ENCODE measurements at places on chromosomes 3 and 15.

GRCh38 chr3:187986514-187986934 lies 167.4 kb upstream of the LPP start:
- DNase-seq, result no peak

DNA sequence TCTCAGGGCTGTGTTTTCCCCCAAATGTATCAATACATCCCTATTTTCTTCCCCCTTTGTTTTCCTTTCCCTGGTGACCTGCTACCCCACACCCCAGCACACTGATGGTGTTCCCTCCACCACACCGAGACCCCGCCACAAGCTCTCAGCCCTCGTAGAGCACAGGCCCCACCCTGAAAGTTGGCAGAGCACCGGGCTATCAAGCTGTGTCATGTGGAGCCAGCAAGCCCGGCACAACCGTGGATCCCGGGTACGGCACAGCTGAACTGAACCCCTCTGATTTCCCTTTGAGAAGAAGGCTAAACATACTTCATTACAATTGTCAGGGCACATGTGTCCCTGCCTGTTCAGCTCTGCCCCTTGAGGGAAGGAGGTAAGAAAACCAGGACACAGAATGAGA lies 69.9 kb downstream of the LRIG1 start:
- no peak for DNase-seq

GRCh38 chr15:91302588-91303439 lies 202.8 kb downstream of the SV2B start:
- DNase-seq, result no peak

DNA sequence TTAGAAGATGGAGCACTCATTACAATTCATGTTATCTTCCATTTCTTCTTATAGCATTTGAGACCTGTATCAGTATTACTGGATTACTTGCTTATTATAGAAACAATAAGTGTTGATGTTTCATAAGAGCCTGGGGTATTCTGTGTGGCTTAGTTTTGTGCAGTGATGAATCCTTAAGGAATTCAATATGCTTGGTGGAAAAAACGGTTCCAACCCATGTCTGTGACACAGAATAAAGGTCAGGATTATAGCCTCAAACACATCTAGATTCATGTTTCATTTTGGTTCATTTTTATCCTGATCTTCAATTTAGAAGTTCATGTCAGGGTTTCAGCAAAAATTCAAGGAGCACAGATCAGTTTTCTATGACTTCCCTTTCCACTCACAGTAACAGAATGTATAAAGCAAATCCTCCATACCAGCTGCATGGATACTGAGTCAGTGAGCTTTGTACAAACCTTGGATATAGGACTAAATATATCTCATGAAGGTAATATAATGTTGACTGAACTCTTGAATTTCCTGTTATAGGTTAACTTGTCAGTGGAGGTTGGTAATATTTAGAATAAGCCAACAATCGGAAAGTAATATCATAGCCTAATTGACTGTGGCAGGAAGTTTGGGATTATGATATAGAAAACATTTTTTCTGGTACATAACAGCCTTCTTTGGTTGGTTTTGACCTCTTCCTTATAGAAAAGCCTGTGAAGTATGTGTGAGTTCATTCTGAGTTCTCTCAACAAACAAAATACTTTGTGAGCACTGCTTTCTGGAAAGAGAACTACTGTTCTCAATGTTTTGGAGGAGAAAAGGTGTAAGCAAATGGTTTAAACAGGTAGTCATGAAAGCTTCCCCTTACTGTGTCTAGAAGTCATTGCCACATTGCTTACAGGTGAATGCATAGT lies 218.2 kb upstream of the TPM1 start:
- DNase-seq, result no peak

DNA sequence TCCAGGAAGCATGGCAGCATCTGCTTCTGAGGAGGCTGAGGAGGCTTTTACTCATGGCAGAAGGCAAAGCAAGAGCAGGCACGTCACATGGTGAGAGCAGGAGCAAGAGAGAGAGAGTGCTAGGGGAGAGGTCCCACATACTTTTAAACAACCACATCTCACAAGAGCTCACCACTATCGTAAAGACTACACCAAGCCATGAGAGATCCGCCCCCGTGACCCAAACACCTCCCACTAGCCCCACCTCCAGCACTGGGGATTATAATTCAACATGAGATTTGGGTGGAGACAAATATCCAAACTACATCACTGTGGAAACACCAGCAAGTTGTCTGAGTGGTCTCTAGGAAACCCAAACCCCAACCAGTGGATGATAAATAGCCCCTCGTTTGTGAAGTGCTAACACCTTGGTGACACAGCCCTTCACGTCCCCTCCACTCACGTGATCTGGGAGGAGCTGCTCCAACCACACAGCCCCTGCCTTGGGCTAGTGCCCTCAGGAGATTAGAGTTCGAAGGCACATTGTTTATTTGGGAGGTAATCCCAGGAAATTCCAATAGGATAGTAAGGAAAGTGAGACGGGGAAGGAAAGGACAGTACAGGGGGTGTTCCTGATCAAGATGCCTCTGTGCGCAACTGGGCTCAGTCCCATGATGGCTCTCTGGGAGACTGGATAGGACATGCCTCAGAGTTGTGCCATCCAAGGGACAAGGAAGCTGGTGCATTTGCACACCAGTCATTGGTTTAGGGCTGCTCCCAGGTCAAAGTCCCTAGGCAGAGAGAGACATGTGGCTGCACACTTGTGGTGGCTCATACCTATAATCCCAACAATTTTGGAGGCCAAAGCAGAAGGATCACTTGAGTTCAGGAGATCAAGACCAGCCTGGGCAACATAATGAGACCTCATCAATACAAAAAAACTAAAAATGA lies 80.6 kb upstream of the CTNNB1 start:
- no peak for DNase-seq

DNA sequence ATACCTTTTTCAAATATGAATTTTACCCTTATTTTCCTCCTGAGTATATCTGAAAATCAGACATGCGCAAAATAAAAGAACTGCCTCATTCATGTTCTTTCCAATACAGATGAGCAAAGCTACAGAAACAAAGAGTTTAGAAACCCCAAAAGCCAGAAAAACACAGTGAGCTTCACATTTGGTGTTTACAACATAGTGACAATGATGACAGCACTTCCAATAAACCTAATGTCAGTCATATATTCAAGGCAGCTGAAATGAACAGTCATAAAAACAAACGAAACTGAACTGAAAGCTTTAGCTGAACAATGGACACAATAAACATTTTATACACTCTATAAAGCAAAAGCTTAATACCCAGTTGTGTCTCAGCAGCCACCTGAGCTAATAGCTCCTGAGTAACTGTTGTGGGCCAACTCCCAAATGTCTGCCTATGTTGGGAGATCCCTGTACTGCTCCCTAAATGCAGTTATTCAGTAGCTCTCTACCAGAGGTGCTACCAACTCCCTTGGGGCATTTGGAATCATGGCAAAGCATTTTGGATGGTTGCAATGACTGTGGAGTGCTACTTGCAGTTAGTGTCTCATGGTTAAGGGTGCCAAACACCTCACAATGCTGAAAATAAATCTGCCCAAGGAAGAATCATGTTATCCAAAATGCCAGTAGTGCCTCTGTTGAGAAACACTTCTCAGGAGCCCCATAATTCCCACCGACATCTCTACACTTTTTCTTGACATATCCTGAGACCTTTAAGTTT lies 131.5 kb downstream of the TGFBR2 start:
- DNase-seq, result no peak

- no peak for DNase-seq
Observed at GRCh38 chr15:58407236-58407775, 24.5 kb upstream of the LIPC start.

DNA sequence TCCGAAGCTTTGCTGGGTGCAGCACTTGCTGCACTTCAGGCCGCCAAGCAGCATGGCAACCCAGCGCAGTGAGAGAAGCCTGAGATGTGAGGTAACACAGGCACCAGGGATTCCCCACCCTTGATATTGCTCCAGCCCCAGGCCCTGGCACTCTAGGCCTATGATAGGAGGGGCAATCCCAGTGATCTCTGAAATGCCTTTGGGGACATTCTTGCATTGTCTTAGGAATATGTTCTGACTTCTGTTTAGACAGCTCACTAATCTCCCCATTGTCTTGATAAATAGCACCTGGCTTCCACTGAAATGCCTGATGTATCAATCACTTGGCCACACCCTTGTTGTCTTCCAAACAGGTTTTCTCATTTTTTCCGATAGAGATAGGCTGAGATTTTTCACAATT lies 102.8 kb downstream of the SOX14 start:
- DNase-seq, result no peak

DNA sequence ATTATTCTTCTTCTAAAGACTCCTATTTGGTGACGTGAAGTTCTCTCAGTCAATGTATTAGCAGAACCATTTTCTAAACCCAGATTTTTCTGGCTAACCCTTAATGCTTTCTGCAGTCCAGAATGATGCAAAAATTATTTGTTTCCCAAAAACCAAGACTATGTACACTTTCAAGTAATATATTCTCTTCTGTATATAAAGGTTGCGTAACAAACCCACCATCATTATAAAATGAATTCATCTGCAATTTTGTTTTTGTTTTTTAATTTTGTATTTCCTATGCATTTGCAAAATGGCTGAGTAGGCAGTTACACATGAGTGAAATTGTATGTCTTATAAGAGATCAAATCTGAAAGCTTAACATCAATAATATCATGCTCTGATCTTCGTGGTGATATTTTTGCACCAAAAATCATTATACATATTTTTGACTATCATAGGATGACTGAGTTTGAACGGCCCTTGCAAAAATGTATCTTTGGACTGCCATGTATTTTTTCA lies 593.6 kb downstream of the ZIC1 start:
- no peak for DNase-seq

GRCh38 chr3:152375546-152375945 lies 106.8 kb downstream of the MBNL1 start:
- no peak for DNase-seq

GRCh38 chr15:77446840-77447390 lies 26.2 kb downstream of the HMG20A start:
- DNase-seq, result no peak

DNA sequence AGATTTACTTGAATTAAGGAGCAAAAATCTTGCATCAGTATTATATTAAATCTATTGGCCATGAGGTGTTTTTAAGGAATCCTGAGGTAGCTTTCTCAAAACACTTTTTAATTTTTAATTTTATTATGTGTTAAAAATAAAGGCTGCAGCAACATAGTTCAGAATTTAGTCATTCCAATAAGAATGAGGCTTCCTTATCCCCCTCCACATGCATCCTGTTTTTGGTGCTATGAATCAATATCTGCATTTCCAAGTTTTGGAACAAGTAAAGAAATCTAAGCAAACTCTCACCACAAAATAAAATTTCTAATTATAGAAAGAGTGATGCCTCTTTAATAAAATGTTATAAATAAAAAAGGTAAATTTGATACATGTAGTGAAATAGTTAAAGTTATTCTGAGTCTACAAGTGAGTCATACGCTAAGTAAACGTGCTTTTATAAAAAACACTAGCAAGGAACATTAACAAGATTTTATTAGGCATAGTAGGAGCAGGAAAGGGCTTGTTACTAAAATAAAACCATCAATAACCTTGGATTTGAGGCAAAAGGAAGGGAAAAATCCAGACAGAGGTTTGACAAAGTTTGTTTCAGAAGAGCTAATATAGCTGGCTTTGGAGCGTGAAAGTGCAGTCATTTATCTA lies 1218.0 kb downstream of the NSUN3 start:
- no peak for DNase-seq

DNA sequence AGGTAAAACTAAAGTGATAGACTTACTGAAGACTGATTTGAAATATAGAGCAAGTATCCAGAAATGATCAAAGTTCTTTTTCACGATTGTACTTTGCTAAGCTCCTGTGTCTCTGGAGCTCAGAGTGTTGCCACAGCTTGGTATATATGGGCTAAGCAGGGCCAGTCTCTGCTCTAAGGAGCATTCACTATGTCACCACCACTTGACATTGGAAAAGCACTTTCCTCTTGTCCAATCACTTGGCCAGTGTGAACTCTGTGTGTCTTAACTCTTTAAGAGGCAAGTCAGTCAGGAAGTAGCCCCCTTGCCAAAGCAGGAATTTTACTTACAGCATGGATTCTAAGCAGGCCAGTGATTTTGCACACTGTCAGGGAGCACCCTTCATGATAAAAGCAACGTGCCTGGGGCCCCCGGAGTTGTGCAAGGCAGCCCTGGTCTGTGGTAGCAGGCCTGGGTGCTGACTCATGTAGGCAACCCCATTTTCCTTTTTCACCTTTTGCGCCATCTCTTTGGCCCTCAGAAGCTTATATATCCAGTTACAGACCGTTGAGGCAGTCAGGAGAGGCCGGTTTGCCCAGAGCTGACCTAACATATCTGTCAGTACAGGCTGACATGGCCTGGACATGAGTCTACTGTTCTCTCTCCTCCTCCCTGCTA lies 73.0 kb downstream of the HCN4 start:
- DNase-seq, result no peak

DNA sequence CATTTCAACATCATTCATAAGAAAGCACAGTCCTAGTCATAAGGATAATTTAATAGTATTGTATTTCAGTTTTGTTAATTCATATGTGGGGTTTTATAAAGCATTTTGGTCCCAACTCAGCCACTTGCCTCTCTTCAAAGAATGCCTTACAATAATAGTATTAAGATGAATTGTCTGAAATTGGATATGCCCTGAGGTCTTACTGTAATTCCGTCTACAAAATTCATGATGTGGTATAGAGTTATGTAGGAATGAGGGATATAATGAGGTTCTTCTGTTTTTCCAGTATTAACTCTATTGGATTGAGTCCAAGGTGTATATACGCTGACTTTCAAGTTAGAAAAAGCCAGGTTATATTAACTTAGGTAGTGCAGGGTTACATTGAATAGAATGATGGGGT lies 177.0 kb downstream of the GOLIM4 start:
- DNase-seq, result no peak

GRCh38 chr15:23690450-23690852 lies 3.3 kb upstream of the NDN start:
- no peak for DNase-seq

DNA sequence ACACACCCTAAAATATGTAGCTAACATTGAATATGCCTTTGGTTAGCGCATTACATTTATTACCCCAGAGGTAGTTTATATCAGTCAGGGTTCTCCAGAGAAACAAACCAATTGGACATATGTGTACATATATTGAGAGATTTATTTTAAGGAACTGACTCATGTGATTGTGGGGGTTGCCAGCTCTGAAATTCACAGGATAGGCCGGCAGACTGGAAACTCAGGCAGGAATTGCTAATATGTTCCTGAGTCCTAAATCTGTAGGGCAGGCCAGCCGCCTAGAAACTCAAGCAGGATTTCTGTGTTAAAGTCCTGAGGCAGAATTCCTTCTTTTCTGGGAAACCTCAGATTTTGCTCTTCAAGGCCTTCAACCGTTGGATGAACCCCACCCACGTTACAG lies 189.7 kb downstream of the CDIN1 start:
- no peak for DNase-seq

- DNase-seq, result no peak
Observed at GRCh38 chr3:61926923-61927322, 365.6 kb downstream of the PTPRG start.

- DNase-seq, result no peak
Observed at GRCh38 chr15:81362790-81363189, 11.2 kb downstream of the TMC3 start.

- no peak for DNase-seq
Observed at GRCh38 chr3:66480666-66481065, 20.2 kb downstream of the LRIG1 start.
